NCI-H226 (cell line): ENCODE measurements at places on chromosomes 6 and 20.

DNA sequence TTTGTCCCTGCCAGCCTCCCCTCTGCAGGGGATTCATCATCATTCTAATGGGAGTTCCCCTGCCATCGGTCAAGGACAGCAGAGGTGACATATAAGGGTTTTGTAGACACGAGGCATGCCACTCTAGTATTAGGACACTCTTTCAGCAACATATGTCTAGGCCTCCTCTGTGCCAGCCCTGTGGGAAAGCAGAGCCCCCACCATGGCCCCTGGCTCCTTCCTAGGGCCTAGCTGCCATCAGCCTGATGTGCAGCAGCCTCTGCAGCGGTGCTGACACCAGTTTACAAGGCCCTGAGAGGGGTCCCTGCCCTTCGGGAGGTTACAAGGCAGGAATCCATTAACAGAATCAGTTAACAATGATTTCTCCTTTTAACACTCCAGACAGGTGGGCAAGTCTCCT lies 32.5 kb downstream of the TMEM242 start:
- no peak for DNase-seq

- DNase-seq = peak; percentile 13
These were observed 192.2 kb downstream of the TPBG start for GRCh38 chr6:82555801-82556200.

DNA sequence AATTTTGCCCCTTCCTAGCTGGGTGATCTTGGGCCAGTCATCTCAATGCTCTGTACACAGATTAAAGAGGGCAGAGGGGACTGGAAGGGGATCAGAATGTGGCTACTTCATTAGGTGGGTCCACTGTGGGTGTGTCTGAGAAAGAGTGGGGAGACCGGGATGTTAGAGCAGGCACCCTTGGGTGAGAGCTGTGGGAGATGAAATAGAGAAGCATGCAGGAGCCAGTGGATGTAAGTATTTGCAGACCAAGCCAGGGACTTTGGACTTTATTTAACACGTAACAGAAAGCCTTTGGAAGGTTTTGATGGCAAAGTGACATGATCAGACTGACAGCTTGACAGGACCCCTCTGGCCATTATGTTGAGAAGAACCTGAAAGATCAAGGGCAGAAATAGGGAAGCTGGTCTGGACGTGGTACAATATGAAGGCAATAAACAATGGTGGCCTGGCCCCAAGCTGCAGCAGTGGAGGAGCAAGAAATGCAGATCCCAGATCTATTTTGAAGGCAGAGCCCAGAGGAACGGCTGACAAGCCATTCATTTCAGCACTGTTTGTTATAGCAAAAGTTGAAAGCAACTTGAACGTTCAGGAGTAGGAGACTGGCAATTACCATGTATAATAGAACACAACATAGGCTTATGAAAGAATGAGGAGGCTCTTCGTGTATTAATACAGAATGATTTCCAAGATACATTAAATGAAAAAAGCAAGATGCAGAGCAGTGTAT lies 82.5 kb upstream of the ZNFX1 start:
- DNase-seq = no peak

GRCh38 chr6:90319979-90320685 lies 23.5 kb upstream of the BACH2 start:
- no peak for DNase-seq

GRCh38 chr6:54267798-54268197 lies 40.4 kb upstream of the TINAG start:
- DNase-seq = peak; percentile 32

DNA sequence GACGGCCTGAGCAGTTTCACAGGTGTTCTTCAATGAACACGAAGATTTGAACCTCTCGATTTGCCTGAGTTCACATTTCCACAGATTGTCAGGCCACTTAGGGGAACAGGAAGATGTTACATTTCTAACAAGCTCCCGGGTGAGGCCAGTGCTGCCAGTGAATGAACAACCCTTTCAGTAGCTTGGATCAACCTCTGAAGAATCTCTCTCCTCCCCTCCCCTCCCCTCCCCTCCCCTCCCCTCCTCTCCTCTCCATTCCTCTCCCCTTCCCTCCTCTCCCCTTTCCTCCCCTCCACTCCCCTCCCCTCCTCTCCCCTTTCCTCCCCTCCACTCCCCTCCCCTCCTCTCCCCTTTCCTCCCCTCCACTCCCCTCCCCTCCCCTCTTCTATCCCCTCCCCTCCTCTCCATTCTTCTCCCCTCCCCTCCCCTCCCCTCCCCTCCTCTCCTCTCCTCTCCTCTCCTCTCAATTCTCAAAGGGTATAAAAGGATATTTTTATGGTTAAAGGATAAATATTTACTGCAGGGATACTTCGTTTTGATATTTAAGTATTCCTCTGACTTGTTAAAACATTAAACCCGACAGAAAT lies 114.1 kb upstream of the INSM1 start:
- no peak for DNase-seq
